ENCODE measurements at places on chromosomes 11 and 22.

DNA sequence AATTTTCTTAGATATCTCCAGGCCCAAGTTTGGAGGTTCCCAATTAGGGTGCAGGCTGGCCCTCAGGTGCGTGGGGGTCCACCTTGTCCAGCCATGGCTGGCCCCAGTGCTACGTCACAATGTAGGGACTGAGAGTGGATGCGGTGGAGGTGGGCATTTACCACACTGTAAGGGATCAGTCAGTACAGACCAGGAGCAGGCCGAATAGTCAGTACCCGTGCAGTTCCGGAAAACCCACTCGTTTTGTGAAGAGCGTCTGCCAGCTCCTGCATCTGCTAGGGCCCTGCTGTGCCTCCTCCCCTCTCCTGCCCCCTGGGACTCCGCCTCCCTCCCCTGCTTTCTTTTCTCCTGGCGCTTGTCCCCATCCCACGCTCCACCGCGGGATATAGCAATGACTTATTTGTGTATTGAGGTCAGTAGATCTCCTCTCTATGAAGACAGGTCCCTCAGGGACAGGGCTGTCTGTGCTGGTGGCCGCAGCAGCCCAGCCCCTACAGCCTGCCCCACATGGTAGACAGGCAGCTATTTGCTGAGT is 50.4 kb upstream of the SEPTIN5 start:
- DNase-seq, result no peak

DNA sequence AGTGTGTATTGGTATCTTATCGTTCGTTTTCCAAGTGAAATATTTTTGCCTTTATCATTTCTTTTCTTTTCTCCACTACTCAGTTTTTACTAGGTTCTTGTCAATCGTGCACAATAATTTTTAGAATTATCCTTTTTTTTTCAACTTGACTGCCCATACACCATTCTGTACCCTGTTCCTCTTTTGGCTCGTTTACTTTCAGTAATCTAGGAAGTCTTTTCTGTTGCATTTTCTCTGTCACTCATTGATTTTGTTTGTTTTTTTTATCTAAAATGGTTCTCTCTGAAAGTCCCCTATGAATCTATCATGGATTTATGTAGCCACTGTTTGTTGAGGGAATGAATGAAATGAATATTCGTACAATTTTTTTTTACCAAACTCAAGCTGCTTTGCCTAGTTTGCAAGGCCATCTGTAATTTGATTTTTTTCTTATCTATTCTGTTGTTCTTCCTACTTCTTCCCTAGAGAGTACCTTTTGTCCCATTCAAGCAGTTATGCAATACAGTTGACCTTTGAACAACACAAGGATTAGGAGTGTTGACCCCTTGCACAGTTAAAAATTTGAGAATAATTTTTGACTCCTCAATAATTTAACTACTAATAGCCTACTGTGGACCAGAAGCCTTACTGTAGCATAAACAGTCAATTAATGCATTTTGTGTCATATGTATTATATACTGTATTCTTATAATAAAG is 166.3 kb downstream of the TMEM135 start:
- no peak for DNase-seq

- no peak for DNase-seq
Measured at GRCh38 chr11:65440831-65441499, 18.4 kb downstream of the NEAT1 start.

DNA sequence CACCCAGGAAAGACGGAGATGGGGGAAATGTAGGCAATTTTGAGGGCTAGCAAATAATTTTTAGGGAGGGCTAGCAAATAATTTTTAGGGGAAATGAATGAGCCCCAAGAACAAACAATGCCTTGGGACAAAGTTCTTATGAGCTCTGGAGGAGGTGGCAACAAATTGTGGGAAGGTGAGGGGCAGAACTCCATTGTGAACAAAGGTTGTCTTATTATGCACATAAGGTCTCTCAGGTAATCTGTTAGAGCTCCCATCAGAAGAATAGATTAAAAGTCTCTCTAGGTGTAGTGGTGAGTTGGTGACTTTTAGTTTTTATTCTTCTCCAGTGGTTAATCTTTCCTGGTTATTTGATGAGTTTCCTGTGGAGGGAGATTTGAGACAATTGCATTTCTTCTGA is 2.4 kb upstream of the PRPF19 start:
- DNase-seq, result no peak

DNA sequence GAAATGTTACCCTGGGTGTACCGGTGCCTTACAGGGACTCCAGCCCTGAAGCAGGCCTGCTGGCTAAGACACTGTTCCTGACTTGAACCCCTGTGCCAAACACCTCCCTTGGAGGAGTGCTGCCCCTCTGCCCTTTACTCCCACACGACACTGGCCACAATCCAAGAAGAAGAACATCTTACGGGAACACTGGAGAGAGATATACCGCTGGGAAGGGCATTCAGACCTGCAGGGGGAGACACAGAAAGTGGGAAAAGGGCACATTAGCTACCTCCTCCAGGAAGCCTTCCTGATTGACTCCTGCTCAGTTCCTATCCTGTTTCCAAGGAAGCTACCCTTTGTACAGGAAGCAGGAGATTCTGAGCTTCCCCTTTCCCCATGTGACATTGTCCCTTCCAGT is 18.7 kb downstream of the TMPRSS13 start:
- no peak for DNase-seq

GRCh38 chr11:112631333-112631732 is 329.9 kb upstream of the NCAM1 start:
- no peak for DNase-seq

- no peak for DNase-seq
Measured at GRCh38 chr22:50197856-50198623, 2.8 kb upstream of the SELENOO start.
